ENCODE measurements at places on chromosomes 6 and 20.

DNA sequence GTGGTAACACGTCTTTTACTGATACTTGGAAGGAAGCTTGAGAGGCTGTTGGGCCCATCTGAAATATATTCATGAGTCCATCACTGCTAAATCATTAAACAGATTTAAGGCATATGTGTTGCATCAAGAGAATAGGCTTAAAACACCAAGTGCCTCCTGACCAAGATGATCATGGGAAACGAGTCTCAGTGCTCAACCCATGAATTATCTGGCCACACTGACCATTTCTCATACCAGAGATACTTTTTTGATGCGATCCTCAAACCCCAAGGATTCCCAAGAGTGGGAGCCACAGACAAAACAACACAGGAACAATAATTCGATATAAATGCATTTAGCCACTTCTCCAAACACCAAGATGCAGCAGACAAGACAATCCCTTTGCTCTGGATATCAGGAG lies 17.2 kb downstream of the HEY2 start:
- no peak for DNase-seq

- DNase-seq, result no peak
These were observed 30.8 kb downstream of the WRNIP1 start for GRCh38 chr6:2795956-2796355.

DNA sequence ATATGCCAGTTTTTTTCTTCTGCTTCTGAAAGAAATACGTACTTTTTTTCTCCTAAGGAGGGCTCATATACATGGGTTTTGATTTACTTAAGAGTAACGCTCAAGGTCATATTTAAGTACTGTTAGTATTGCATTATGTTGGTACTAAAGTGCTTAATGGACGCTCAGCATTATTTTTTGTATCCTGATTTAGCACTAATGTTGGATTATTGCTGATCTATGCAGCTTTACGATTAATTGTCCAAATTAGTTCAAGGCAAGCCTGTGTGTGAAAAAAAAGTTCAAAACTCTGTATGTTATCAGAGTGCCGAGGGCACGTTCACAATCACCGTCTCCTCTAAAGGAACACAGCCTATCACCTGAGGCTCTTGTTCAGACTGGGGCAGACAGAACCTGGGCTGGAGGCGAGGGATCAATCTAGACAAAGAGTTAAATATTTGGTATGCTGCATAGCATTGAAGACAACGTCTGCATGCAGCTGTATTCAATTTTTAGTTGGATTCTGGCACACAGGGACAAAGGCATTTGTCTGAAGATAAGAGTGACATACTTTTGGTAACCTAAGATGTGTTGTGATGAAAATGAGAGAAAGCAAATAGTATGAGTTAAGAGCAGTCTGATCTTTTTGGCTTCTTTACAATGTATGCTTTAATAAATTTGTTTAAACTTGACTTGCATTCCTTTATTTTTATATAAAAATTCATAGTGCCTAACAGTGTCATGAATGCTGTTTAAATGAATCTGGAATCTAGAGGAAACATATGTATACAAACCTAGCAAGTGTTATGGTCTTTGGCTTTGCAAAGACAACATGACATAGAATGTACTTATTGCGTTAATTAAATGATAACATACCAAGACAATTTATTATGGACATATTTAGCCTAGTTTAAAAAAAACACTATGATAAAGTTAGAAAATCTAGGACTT lies 341.2 kb downstream of the SAMD5 start:
- no peak for DNase-seq

DNA sequence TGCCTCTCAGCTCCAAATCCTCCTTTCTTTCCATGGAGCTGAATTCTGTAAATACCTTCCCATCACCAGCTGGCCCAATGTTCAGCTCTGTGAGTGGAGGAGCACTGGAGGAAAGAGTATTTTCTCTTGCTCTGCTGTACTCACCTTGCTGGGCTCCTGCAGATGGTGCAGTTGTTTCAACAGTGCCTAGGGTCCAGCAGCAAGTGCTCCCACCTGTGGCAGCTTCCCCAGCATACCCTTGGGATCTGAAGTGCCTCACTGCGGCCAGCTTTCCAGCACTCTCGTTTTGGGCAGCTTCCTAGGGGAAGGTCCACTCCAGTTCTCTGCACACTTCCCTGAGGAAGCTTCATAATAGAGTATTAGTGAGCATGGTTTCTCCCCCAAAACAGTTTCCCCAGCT lies 170.9 kb downstream of the ARHGAP18 start:
- DNase-seq, result no peak

- no peak for DNase-seq
These were observed 91.3 kb downstream of the SHLD1 start for GRCh38 chr20:5841522-5841921.

GRCh38 chr6:89217299-89217910 lies at the start of gene GABRR1:
TSS of gene GABRR1 (minus strand) at chr6:89217358. CDS start at chr6:89217322, 36 bp downstream.
- no peak for DNase-seq

DNA sequence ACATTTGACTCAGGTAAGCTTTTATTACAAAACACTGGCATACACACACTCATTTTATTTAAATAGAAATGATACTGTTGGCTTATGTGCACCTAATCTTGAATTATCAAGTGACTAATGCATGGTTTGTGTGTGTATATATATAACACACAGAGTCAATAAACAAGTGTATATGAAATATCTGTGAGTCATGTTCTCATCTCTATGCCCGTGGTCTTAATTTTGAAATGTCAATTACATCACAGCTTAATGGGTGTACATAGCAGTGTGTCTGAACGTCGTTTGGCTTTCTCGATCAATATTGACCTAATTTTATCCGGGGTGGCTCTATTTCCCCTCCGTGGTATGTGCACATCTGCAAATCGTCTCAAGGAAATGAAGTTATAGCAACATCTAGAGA lies 104.0 kb upstream of the ZFP64 start:
- DNase-seq, result no peak

DNA sequence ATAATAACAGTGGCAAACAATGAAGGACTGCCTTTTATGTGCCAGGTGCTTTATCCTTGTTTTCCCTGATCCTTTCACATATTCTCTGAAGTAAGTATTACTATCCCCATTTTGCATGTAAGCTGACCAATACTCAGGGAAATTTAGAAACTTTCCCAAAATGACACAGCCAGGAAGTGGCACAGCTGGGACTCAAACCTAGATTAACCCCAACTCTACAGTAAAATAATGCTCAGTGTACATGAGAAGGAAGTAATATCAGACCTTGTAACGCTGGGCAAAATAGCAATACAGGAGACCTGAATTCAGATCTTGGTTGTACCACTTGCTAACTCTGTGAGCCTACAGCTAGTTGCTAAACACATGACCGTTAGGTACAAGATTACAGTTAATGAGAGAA lies 26.8 kb upstream of the NRSN1 start:
- no peak for DNase-seq

DNA sequence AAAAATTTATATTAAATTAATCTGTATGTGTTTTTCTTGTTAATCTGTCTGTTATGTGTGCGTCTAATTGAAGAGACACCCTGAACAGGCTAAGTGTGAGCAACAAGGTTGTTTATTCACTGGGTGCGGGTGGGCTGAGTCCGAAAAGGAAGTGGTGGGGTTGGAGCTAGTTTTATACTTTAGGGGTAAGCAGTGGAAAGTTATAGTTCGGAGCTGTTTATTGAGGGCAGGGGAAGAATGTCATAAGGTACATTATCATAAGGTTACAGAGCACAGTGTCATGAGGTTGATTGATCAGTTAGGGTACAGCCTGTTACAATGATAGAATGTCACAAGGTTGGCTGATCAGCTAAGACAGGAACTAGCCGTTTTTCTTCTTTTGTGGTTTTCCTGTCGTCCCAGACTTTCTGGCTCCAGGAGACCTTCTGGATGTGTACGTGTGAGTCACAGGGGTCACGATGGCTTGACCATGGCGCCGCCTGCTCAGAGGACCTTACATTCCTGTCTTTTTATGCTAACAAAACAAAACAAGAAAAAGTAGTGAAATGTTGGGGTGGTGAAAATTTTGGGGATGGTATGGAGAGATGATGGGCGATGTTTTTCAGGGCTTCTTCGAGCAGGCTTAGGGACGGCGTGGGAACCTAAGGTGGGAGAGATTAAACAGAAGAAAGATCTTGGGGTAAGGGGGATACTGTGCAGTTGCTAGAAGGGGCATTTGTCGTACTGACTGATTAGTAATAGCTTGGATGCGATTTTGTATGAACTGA lies 754.0 kb upstream of the ADGRB3 start:
- DNase-seq, result no peak

GRCh38 chr20:45014671-45015415 lies 48.5 kb downstream of the STK4 start:
- DNase-seq, result peak; percentile 64

- peak; percentile 47 for DNase-seq
These were observed 67.9 kb upstream of the RNF24 start for GRCh38 chr20:4083098-4083865.

GRCh38 chr6:5411414-5411813 lies 150.1 kb downstream of the FARS2 start:
- DNase-seq, result peak; percentile 20

GRCh38 chr20:11520596-11520995 lies 397.1 kb upstream of the BTBD3 start:
- DNase-seq, result no peak

DNA sequence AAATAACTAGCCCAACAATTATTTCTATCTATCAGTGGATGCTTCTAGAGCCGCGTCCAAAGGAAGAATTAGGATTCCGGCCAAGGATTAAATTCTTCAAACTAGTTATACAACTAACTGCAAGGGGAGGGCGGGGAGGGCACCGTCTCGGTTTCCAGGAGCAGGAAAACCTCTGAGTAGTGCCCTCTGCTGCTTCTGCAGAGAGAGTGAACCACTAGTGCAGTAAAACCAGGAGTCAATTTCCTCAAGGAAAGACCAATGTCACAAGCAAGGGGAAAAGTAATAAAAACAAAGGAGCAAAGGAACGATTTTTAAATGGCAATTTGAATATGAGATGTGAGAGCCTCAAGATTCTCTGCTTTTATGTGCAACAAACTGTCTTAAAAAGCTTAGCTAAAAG lies 16.5 kb upstream of the UBE2J1 start:
- peak; percentile 33 for DNase-seq

DNA sequence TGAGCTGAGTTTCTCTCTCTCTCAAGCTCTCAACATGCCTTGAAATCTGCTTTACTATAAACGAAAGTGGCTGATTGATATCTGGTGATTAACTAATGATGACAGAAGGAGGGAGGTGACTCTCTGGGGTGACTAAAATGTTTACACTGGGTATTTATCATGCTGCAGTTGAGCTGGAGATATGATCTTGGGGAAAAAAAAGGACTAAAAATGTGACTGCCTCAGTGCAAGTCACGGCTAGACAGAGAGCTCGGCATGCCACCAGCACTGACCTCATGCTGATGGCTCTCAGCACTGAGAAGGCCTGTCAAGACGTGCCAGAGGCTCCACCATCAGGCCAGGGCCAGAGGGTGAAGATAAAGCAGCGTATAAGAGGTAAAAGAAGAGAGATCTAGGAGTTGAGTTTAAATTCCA lies 103.1 kb upstream of the SPACA1 start:
- DNase-seq, result peak; percentile 69

DNA sequence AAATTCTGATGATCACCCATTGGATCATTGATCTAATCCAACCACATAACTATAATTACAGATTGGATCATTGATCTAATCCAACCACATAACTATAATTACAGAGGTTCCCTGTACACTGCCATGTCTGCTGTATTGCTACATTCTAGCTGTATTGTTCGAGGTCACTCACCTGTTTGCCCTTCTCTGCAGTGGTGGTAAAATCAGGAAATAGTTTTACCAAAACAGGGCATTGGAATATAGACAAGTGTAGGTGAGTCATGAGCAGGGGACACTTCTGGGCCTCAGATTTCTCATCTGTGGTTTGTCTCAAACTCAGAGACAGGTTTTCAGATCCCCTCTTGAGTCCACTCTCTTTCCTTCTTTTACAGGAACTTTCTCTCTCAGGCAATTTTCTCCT lies 9.0 kb upstream of the AFDN start:
- peak; percentile 25 for DNase-seq

DNA sequence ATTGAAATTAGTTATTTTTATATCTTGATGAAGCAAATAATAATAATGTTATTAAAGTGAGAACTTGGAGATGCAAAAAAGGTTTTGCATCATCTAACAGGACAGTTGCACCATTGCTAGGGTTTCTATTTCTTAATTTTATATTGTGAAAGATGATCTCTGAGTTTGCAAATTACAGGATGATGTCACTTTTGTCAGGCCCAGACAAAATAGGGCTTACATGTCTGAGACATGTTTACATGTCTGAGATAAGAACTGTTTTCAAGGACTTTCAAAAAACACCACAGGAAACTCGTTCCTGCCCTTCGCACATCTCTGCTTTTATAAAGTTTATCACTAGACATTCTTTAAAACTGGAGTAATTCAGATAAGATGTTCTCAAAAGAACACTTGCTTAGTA lies 1075.8 kb upstream of the MANEA start:
- no peak for DNase-seq

DNA sequence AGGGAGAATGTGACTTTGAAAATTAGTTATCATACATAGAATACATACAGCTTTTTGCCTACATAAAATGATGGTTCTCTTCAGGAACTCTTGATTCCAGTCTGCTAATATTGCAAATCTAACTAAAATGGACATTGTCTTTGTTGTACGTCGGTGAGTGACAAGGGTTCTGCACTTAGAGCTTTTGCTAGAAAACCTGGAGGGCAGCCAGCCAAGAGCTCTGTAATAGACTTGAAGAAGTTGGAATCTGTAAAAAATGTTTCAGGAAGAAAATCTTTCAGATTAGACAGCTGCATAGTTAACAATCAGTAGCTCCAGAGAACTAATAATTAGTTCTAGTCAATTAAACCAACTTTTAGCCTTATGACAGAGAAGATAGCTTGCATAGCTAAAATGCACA lies 138.3 kb downstream of the FLRT3 start:
- peak; percentile 16 for DNase-seq

DNA sequence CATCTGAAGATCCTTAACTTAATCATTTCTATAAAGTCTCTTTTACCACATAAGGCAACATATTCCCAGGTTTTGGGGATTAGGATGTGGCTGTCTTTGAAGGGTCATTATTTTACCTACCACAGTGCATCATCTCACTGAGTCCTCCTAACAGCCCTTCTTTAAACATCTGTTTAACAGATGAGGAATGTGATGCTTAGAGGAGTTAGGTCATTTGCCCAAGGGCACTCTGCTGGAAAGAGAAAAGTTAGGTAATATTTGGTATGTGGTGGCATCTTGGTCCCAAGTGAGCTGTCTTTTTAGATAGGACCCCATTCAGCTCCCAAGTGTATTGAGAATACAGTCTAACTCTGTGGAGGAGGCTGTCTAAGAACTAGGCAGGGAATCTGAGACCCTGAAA lies 11.0 kb downstream of the MMP24 start:
- DNase-seq, result no peak

GRCh38 chr20:1332749-1333300 lies 3.9 kb upstream of the SDCBP2 start:
- DNase-seq, result no peak

DNA sequence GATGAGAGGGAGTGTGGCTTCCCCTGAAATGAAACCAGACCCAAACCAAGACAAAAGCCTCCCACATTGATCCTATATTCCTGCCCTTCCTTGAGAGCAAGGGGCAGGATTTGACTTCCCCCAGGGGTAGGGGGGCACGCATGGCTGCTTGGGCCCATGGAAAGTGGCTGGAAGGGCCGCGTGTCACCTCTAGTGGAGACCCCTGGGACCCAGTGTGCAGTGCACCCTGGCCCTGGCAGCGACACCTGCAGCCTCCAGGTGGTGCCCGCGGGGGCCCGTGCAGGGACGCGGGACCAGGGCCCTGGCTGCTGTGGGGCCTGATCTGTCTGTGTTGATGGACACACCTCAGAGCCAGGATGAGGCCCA lies 18.0 kb upstream of the SLCO4A1 start:
- DNase-seq, result no peak

- DNase-seq, result peak; percentile 94
These were observed 93.8 kb upstream of the MAP7 start for GRCh38 chr6:136643850-136644596.
